ENCODE measurements at places on chromosomes 2 and 18.

- DNase-seq, result no peak
Measured at GRCh38 chr2:240762971-240763370, 57.0 kb downstream of the KIF1A start.

GRCh38 chr2:222298311-222299150 lies at the start of gene PAX3:
TSS of gene PAX3 (minus strand) at chr2:222298998. CDS start at chr2:222298615, 383 bp downstream.
- no peak for DNase-seq

GRCh38 chr2:235827585-235827992 lies 333.7 kb downstream of the AGAP1 start:
- no peak for DNase-seq

GRCh38 chr2:20671736-20672080 lies 4.8 kb downstream of the GDF7 start:
- no peak for DNase-seq

DNA sequence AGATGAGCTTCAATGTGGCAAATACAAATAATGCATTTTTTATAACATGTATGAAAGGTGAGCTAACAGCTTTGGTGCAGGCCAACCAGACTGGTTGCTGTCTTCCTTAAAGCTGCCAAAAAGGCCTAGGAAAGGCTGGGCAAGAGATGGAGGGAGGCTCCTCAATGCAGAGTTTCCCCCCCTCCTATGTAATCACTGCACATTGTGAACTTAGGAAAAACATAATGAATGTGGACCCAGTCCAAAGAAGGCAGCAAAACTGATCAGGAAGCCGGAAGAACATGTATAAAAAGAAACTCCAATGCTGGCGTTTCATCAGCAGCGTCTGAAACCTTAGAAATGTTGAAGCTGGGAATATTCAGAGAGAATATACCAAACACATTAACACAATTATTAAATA lies 84.2 kb upstream of the LYPD6 start:
- no peak for DNase-seq

- DNase-seq, result no peak
Measured at GRCh38 chr2:48380989-48381625, 148.8 kb upstream of the STON1 start.

DNA sequence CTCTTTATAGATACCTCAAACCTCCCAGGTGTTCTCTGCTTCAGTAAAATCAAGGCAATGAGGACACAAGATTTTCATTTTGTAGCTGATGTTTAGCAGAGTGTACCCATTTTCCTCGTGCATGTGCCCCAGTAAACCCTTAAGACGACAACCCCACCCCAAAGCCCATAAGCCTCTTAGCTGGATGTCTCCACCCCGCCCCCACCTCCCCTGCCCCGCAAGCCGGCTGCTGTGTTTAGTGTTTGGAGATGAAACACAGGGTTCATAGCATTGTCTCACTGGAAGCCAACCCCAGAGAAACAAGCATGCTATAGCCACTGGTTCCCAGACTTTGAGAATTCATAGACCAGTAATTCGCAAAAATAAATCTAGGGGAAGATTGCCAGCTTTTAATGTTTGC lies 5.8 kb upstream of the SAG start:
- no peak for DNase-seq

DNA sequence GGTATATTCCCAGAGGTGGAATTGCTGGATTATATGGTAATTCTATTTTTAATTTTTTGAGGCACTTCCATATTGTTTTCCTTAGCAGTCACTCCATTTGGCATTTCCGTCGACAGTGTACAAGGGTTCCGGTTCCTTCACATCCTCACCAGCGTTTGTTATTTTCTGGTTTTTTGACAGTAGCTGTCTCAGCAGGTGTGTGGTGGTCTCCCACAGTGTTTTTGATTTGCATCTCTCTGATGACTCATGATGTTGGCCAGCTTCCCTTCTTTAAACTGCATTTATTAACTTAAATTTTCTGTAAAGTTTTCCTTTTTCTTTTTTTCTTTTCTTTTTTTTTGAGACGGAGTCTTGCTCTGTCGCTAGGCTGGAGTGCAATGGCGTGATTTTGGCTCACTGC lies 19.7 kb downstream of the SH3BP4 start:
- DNase-seq, result no peak

GRCh38 chr2:239386001-239386670 lies 14.7 kb downstream of the HDAC4 start:
- DNase-seq, result no peak
